ENCODE measurements at places on chromosomes 3 and 15.

DNA sequence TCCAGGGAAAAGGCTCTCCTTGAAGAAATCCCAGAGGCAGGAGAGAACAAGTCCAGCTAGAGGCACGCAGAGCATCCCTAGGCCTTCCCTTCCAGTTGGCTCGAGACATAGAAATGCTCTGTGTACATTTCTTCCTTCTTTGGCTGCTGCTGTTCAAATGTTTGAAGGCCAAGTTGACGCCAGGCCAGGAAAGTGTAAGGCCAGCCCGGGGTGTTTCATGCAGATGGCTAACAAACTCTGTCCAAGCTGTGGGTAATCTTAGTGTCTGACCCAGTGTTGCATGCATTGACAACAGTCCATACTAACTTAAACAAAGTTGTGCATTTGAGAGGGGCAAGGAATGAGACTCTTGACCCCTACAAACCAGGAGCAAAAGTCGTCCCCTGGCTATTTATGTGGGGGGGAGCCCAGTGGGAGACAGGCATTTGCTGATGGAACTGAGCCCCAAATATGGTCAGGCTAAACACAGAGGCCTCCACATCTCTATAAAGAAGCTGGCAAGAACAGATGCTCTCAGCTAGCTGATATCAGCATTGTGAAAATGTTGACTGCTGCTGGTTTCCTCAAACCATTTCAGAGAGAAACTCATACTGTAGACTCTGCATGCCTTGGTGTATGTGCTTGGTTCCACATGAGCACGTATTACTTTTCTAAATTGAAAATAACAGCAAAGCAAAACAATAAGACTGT, 139.5 kb downstream of the ADAMTS9 start:
- DNase-seq: no peak

DNA sequence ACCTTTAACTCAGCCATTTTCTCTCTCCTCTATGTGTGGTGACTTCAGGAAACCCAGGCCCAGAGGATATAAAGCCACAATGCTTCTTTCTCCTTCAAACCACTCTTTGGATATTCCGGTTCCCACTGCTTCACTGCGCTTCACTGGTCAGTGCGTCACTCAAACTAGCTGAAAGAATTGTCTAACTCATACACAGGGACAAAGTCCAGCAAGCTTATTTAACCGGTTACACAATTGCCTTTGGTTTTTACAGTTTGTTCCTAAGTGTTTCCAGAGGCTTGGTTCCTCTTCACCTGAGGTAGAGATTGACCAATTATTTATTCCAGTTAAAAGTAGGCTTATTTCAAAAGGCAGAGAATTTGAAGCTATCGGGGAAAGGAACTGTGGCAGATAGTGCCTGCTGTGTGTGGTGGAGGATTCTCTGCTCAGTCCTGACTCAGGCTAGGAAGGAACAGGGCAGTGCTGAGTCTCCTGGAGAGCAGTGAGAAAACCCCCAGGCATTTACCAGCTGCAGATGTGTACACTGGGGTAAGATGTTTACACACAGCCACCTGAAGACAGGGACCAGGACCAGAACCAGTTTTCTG, at the start of gene HGD:
TSS of gene HGD (minus strand) at position 145 of the 587 bp plus-strand sequence. CDS start at position 17, 128 bp downstream.
- DNase-seq: no peak

- peak; percentile 8 for DNase-seq
Observed at GRCh38 chr3:160707187-160707794, 30.3 kb downstream of the ARL14 start.

GRCh38 chr15:85329561-85330422, 50.6 kb upstream of the AKAP13 start:
- peak; percentile 45 for DNase-seq

DNA sequence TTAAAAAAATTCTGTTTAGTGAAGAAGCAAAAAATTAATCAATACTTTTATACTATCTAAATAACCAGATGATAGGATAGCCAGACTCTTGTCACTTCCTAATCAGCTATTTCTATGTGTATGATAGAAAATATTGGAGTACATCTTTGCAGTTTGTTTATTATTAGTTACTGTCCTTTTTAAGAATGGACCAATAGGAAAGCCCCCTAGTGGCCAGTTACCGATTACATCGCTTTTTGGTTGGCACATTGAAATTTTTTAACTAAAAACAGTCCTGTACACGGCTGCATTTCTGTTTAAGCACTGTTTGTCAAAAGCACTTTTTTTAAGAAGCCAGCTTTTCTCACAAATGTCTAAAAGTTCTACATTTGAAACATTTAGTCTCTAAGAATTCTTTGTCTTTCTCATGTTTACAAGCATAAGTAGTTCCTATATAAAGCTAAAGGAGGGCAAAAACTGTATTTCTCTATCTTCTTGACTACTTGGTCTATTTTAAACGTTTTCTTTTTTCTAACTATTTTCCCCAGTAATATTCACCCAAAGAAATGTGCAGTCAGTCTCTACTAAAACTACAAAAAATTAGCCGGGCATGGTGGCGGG, 253.2 kb upstream of the LRTM1 start:
- peak; percentile 1 for DNase-seq

GRCh38 chr3:43882976-43883680, 192.4 kb downstream of the ABHD5 start:
- DNase-seq: no peak

GRCh38 chr3:99131876-99132275, 230.4 kb upstream of the DCBLD2 start:
- no peak for DNase-seq

DNA sequence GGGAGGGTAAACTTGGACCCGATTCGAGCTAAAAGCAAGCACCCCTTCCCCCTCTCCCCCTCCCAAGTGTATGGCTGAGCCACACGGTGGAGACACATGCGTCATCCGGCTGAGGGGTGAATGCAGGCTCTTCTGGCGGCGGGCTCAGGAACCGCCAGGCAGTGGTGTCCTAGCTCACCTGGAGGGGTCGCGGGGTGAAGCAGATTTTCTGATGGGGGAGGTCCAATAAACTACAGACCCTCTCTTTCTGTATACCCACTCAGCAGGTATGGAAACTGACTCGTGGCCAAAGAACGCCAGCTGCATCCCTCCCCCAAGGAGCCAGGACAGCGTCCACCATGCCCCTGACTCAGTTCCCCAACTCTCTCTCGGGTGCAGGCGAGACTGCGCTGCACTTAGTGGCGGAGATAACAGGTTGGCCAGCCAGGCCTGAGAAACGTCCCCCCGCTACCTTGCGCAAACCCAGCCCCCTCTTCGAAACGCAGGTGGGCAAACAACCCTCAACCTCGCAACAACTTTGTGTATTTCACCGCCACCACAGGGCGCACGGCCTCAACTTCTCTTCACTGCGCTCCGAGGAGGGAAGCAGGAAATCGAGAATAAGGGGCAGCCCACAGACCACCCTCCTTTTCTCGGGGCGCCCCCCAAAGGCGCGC, 1.3 kb downstream of the MAGI1 start:
- DNase-seq: no peak

- DNase-seq: peak; percentile 53
Observed at GRCh38 chr3:151135541-151136337, 50.3 kb downstream of the MED12L start.

Data from stimulated activated naive CD4-positive, alpha-beta T cell (primary cell).